ENCODE measurements at places on chromosomes 5 and 9.

DNA sequence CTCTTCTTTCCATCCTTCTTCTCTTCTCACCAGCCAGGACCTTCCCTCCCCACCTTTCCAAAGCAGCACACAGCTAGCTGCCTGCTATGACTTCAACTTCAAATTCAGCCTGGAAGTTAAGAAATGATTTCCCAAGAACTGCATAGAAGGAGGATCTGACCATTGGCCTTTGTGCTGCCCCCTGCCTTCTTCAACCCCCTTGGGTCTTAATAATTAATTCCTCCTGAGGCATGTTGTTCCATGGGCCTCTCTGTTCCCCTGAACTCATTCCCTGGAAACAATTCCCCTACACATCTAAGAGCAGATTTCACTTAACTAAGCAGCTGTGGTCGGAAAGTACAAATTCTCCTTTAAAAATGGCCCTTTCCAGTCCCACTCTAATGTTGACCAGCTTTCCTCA, 62.4 kb downstream of the ADAMTS12 start:
- no peak for DNase-seq

GRCh38 chr9:69744688-69745380, 15.0 kb downstream of the PTAR1 start:
- DNase-seq: no peak

- no peak for DNase-seq
Observed at GRCh38 chr5:173493846-173494245, 122.6 kb downstream of the BOD1 start.

GRCh38 chr5:65776441-65777141, 54.6 kb downstream of the NLN start:
- no peak for DNase-seq

- no peak for DNase-seq
Observed at GRCh38 chr5:57299986-57300385, 126.1 kb downstream of the GPBP1 start.

DNA sequence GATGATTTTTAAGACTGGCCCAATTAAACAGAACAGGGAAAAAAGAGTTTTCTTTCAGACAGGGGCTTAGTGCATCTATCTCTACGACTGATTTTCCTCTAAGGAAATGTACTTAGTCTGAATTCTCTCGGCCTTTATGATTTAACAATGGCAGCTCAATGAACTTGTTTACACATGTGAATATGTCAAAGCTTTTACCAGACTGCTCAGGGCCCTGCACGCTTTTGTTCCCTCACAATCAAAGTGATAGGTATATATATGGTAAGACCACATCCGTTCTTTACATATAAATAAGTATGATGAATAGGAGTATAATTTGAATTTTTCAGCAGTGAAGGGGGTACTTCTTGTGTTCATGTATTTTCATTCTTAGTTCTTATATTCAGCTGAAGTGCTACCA, 27.6 kb downstream of the LEAP2 start:
- DNase-seq: peak; percentile 69

GRCh38 chr5:14208071-14209021, 65.2 kb downstream of the TRIO start:
- peak; percentile 42 for DNase-seq

DNA sequence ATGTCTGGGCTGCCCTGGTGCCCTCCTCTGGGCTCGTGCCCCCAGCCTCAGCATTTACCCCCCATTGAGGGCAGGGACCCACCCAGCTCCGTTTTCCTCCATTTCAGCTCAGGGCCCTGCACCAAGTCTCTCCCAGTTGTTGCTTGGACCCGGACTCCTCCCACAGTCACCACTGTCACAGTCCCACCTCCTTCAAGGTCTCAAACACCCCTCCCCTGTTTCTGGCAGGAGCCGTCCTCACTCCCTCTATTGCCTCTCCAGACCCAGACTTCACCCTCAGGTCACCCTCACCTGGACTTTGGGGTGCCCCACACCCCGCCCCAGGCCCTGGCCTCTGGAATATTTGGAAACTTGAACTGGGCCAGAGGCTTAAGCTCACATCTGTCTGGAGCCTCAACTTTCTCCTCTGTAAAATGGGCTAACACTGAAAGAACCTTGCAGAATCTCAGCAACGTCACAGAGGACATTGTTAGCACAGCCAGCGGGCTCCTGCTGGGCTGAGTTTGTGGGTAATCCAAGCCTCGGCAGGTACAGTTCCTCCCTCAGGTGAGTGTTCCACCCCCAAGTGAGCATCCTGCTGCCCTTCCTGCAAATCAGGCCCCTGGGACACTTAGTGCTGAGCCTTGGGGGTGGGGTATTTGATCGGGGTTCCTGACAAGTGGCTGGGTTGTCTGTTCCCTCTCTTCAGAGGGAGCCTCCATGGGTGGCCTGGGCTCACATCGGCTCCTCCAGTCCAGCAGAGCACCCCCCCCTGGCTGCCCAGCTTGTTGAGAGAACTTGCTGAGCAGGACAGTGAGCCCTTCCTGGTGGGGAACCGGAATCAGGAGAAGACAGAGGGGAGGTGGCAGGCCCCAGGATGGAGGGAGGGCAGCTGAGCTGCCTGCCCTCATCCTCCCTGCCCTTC, 130.1 kb downstream of the C9orf50 start:
- no peak for DNase-seq

Measured in OCI-LY7 (cell line).